ENCODE measurements at places on chromosomes 3 and 15. TPM values are rescaled to one million over a fixed set of nuclear protein-coding genes. Genes with fewer than 3 reads are reported as not detected.

The LRIG1 gene
- 57.8 TPM for total RNA-seq

The MTFMT gene
- 6.6 TPM for total RNA-seq

The COL6A6 gene
- 0.03 TPM for total RNA-seq

The PLOD2 gene
- 13.0 TPM for total RNA-seq
